ENCODE measurements at places on chromosomes 4 and X.
A peak's percentile ranks its signal among the peaks of the same experiment; 100 is the strongest.

DNA sequence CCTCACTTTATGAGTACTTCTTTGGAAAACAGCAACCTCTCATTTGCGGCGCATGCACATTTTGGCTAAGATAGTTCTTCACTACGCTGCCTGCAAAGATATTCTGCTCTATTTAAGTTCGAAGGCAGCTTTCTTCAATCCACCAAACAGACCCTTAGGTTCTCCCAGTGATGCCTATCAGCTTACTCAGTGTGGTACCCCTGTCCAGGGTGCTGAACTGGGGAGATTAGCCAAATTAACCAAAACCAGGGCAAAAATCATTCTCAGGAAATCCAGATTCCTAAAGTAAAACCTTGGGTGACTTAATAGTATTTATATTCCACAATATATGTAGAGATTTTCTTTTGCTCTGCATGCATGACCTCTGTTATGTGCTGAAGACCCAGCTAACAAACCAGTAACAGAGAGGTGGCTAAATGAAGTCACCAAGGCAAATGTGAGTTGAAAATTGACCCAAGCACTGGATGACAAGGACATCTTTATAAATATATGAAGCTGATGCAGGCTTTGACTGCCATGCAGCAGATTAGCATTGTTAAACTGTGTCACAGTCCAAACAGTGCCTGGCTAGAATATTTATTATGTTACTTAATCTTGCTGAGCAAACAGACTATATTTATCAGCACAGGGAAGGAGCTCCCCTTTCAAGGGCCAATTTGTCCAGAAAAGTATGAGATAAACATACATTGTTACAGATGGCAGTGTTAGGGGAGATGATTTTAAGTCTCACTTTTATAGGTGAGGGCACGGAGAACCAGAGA lies 418.2 kb downstream of the STIM2 start:
- DNase-seq, result no peak

DNA sequence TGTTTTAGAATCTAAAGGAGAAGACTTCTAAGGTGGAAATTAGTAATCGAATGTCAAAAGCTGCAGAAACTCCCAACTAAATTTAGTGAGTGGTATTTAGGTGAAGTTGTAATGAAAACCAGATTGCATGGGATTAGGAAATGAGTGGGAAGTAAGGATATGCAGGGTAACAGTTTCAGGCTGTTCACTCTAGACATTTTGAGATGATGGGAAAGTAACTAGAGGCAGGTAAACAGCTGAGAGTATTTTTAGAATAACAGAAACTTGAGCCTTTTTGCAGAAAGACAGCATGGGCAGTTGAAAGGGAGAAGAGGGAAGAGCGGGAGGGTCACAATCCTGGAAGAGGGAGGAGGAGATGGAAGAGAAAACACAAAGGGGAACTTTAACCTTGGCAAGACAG lies 12.7 kb downstream of the SPRY1 start:
- DNase-seq, result no peak

DNA sequence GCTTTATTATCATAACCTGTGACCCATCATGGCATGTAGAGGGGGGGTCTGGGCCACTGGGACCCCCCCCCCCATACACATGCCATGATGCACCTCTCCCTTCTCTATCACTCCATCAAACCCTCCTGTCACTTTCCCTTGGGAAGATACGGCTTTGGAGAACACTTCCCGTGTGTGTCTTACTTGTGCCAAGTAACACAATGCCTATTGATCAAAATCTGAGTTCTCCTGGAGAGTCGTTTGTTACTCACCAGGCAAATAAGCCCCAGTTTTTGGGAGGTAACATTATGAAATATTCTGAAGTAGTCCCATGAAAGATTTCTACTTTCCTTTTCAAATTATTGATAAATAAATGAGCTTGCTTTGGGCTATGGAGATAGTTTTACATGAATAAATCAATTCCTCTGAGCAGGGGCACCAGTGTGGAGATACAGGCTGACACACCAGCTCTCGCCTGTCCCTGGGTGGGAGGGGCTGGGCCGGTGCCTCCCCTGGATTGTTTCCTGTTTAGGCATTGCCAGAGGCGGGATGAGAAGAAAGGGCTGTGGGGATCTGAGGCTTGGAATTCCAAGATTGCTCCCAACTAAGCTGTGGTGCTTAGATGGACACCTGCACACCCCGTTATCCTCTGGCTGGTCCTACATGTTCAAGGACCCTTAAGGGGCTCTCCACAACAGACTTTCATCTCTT lies 63.2 kb upstream of the WWC2 start:
- DNase-seq, result no peak

DNA sequence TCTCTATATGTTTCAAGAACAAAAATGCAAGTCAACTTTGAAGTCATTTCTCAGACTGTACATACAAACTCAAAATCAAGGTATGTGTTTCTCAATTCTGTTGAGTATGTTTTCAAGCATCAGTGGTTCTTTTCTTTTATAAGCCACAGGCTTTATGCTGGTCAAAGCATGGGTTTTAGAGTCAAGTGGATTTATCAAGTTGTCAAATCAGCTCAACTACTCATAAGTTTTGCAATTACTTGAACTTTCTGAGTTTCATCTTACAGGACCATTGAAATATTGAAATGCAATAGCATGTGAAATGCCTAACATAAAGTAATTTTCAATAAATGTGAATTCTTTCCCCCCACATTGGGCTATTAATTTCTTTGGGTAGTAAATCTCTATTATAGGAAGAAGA lies 239.9 kb upstream of the DKK2 start:
- no peak for DNase-seq

GRCh38 chrX:117996918-117997480 lies 119.6 kb downstream of the KLHL13 start:
- no peak for DNase-seq

GRCh38 chr4:7693711-7694110 lies 245.9 kb downstream of the AFAP1 start:
- DNase-seq, result no peak

DNA sequence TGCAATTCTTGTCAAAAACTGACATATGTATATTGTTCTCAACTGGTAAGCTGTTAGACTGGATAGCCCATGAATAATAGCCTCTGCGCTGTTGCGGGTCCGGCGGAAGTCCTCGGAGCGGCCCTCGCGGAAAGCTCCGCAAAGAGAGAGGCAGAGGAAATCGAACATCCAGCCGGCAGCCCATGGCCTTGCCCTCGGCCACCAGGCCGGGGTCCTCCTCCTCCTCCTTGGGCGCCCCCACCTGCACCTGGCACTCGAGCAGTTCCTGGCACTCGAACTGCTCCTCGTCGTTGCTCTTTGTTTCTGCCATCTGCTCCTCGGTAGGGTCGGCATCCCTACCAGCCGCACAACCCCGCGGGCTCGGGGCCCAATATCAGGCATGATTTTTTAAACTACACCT lies 1176.3 kb downstream of the PCDH18 start:
- DNase-seq, result no peak

DNA sequence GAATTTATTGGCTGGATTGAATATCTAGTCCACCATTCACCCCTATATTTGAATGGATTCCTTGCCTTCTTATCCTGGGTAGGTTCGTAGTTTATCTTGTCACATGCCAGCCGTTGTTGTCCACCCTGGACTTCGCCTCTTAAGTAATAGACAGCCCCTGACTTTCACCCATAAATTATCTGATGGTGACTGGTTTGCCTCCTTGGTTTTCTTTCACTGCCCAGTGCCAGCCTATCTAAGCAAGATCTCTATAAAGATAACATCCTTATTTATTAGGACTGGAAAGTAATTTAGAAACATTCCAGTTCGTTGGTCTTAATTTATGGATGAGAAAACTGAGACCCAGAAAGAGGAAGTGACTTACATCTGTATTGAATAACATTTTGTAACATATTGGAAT lies 410.3 kb downstream of the RPA4 start:
- DNase-seq, result peak; percentile 7

DNA sequence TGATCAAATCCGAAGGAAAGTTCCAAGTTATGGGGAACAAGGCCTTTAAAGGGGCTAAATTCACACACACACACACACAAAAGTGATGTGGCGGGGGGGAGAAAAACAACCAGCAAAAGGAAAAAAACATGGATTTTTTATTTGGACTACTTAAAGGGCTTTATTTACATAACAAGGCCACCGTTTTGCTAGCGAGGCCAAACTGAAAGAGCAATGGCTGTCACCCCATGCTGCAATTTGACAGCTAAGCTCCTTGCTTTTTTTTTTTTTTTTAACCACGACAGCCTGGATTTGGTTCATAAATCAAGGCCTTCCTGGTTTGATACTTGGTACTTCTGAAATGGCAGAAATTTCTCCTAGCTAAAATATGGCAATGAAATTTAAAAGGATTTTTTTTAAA lies 99.6 kb upstream of the PTCHD1 start:
- DNase-seq, result no peak

GRCh38 chr4:107603430-107603829 lies 116.6 kb downstream of the PAPSS1 start:
- DNase-seq, result no peak

- DNase-seq, result no peak
Measured at GRCh38 chrX:122122274-122122673, 1061.8 kb upstream of the GRIA3 start.

DNA sequence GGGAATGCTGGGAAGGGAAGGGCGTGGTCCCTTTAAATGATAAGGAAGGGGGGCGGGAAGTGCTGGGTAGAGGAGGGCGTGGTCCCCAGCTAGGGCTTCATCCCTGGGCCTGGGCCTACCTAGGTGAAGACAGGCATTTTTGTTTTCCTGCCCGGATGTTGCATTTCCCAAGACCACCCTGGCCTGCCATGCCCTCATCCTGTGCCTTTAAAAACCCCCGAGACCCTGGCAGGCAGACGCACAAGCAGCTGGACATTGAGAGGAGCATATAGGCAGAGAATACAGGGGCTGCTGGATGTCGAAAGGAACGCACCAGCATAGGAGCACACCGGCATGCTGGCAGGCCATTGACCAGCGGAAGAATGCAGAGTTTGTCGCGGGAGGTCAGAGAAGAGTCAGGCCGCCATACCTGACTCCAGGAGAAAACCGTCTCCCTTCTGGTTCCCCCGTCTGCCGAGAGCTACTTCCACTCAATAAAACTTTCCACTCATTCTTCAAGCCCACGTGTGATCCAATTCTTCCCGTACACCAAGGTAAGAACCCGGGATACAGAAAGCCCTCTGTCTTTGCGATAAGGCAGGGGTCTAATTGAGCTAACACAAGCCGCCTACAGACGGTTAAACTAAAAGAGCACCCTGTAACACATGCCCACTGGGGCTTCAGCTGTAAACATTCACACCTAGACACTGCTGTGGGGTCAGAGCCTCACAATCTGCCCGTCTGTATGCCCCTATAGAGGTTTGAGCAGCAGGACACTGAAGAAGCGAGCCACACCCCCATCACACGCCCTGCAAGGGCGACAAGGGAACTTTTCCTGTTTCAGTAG lies 2.9 kb upstream of the AGA start:
- DNase-seq, result no peak

GRCh38 chr4:111943796-111944203 lies 201.5 kb upstream of the FAM241A start:
- DNase-seq, result peak; percentile 7

GRCh38 chr4:97828646-97829045 lies 314.6 kb downstream of the STPG2 start:
- no peak for DNase-seq

GRCh38 chrX:127762663-127763062 lies 289.5 kb downstream of the ACTRT1 start:
- no peak for DNase-seq

- no peak for DNase-seq
Measured at GRCh38 chr4:23237771-23238170, 545.0 kb downstream of the GBA3 start.

DNA sequence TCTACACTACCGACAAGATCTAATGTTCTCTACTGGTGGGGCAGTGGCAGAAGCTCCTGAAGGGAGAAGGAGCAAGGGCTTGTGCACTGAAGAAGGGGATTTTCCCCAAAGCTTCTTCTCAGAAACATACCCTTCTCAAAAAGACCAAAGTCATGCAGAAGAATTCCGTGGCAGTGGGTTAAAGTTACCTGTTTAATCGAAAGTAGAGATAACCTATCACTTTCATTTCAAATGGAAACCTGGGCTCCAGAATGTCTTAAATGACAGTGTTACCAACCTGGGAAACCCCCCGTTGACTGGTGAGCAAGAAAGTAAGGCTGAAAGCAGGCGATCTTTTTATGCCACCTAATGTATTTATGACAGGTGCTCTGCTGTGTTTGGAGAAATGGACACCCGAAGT lies 92.5 kb upstream of the TEX13D start:
- no peak for DNase-seq

DNA sequence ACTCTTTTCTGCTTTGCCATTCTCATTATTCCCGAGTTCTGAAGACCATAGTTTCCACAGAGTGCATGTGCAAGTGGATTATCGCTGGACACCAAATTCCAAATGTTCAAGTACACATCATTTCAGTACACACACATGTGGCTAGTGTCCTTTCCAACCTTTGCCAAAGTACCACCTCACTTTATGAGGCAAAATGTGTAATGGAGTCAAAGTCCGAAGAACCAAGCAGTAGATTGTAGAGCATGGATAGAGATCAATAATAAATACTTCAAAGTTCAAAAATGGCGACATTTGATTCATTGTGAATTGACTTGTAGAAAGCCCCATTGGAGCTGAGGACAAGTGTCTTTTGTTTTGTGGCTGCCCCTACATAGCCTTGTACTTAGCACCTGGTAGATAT lies 115.6 kb downstream of the TMEM164 start:
- DNase-seq, result no peak

GRCh38 chr4:14539246-14539645 lies 463.0 kb upstream of the CPEB2 start:
- no peak for DNase-seq

- DNase-seq, result no peak
Measured at GRCh38 chr4:92232566-92232965, 71.2 kb upstream of the GRID2 start.

DNA sequence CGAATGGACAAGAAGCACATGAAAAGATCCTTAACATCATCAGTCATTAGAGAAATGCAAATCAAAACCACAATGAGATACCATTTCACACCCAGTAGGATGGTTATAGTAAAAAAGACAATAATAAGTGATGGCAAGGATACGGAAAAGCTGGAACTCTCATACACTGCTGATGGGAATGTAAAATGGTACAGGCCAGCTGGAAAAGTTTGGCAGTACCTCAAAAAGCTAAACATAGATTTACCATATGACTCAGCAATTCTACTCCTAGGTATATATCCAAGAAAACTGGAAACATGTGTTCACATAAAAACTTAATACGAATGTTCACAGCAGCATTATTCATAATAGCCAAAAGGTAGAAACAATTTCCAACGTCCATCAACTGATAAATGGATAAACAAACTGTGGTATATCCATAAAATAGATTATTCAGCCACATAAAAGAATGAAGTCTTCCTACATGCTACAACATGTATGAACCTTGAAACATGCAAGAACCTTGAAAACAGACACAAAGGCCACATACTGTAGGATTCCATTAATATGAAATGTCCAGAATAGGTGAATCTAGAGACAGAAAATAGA lies 11.9 kb downstream of the RPS6KA3 start:
- no peak for DNase-seq

All from right kidney (tissue), 9 donors.